ENCODE measurements at places on chromosomes 11 and 22.

GRCh38 chr11:79241205-79241851, 199.5 kb downstream of the TENM4 start:
- no peak for DNase-seq

DNA sequence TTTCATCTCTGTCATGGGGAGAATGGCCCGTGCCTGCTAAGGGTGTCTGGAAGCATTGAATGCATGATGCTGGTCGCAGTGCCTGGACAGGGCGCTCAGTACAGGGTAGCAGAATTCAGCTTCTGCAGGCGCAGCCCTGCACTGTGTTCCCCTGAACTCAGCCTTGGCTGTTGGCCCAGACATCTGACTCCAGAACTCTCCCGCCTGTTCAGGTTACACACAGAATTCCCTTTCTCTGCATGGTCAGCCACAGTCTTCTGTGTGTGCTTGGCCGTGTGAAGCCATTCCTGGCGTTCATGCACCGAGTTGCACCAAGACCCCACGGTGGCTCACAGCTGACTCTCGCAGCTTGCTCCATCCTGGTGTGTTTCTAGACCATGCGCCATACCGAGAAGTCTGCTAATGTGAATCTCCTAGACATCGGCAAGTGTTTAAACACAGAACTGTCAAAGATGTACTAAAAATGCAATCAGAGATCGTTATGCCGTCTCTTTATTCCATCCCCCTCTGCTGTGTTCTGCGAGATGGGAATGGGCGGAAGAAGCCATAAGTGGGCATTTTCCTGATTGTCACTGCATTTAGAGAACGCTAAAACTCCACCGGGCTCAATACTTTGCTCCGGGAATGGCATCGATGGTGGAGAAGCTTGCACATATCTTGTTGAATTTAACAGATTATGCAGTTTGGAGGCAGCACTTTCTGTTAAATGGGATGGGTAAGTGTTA, 55.6 kb downstream of the MPPED1 start:
- DNase-seq: no peak

- no peak for DNase-seq
Measured at GRCh38 chr11:7489376-7489775, 4.1 kb downstream of the OLFML1 start.

GRCh38 chr11:74269161-74269811, 42.2 kb downstream of the P4HA3 start:
- no peak for DNase-seq

GRCh38 chr11:103736315-103737036, 300.0 kb upstream of the DDI1 start:
- no peak for DNase-seq

- DNase-seq: no peak
Measured at GRCh38 chr11:60280412-60280811, at the start of gene MS4A4A. Gene MS4A4A, plus strand, starts transcription at chr11:60280666. Its CDS starts 10 bp downstream, at chr11:60280676.

- DNase-seq: no peak
Measured at GRCh38 chr11:126840975-126841374, 159.6 kb downstream of the KIRREL3 start.

DNA sequence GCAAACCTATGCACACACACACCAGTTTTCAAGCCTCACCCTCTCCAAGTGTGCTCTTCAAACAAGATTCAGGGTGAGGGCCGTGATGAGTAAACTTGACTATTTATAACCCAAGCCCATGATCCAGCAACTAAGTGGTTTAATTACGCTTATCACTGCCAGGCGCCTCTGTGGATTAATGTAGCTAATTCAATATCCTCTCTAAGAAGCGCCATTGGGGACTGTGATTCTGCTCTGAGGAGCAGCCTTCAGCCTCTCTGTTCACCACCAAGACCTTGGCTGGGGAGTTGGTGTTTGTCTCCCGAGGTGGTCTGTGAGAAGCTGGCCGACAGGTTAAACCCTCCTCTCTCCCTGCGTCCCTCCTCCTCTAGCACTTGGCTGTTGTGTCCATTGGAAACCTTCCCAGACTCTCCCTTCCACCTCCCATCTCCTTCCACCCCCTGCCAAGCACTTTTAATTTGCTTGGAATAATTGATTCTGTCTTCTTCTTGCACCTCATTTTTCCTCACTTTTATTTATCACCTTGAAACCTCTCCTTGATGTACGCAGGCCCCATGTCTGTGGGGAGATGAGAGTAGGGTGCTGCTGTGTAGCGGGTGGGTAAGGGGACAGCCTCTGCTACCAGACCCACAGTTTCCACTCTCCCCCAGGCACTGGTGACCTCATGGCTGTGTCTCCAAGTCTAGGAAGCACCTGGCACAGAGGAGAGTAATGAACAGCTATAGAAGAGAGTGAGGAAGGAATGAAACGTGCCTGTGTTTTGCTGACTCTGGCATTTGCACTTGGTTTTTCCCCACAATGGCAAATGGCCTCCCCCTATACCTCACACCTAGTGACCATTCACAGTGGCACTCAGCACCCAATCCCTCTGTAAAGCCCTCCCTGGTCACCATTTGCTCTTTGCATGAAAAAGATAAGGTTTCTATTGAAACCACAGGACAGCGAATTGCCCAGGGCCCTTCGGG, 236.6 kb downstream of the GRIK4 start:
- DNase-seq: no peak

DNA sequence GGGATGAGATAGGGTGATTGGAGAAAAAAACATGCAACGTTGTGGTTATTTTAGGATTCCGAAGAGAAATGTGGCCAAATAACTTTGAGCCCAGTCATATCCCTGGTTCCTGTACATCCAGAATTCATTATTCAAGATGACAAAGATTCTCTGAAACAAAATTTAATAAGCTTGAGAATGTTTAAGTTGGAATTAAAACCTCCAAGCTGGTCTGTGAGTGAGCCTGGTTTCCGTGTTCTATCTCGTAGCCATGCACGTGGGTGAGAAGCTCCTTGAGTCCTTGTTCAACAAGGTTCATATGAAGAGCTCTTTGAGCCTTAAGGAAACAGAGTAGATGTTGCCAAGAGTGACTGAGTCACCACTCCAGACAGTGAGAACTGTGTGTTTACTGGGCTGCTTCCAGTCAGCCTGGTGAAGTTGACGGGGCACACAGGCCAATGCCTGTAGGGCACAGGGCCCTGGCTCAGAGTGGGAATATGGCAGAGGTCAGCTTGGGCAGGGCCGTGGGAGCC, 206.5 kb downstream of the NAV2 start:
- DNase-seq: no peak

DNA sequence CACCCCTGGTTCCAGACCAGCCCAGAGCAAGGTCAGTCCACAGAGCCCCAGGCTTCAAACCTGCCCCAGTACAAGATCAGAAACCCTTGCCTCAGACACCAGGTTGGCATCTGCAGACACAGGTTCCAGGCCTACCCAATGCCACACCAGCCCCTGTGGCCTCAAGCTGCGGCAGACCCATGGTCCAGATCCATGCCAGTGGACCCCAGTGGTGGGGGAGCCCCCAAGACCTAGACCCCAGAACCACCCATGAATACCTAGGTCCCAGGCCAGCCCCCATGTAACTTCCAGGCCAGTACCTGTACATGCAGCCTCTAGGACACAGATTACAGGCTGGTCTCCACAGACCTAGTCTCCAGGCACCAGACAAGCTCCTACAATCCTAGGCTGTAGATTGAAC, 1019.3 kb downstream of the JRKL start:
- no peak for DNase-seq

GRCh38 chr22:25453058-25453457, 111.4 kb upstream of the GRK3 start:
- DNase-seq: no peak

DNA sequence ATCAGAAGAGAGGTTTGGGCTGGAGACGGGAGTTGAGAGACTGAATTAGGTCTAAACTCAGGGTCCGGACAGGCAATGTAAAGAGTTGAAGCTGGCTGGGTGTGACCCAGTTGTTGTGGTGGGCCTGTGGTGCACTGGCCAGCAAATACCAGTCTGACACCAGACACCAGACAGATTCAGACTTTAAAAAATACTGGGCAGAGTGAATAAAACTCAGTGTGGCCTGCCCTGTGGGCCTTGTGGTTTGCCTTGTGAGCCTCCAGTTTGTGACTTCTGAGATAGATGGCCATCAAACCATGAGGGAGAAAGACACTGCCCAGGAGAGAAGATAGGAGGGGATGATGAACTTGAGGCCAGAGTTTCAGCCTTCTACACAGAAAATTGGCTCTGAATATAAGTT, 25.8 kb downstream of the RCN1 start:
- no peak for DNase-seq

GRCh38 chr11:99739464-99740089, 718.8 kb downstream of the CNTN5 start:
- DNase-seq: no peak

GRCh38 chr11:79661373-79661772, 220.5 kb upstream of the TENM4 start:
- DNase-seq: no peak

DNA sequence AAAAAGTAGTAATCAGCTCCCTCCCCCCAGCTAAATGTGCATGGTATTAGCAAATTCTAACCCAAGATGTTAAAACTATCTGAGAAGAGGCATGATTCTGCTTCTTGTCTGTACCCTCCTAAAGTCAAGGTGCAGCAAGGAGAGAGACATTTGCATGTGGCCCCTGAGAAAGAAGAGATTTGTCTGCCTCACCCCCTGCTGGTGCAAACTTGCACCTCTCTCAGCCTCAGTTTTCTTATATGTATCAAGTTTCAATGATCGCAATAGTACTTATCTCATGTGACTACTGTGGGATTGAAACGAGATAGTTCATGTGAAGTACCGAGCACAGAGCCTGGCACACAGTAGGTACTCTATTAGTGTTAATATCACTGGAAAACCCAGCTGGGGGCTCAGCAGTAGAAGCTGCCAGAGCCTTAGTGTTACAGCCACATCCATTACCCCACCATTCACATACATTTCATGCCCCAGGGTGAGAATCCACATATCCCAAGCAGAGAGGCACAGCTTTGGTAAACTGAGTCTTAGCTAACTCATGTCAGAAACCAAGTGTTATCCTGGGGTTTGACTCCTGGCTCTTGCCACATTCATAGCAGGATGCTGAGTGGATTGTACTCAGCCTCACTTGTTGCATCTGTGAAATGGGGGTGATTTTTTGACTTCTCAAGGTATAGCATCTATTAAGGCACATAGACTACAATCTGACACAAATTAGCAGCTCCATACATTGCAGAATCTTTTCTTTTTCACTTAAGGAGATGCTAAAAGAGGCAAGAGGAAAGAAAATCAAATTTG, 24.9 kb downstream of the CD44 start:
- no peak for DNase-seq

GRCh38 chr22:31148488-31148887, 8.2 kb upstream of the PLA2G3 start:
- no peak for DNase-seq

Measured in NCI-H2081 treated with DMSO at 0.1 percent for 48 hours (cell line).